Fibroblast of skin of scalp (primary cell): ENCODE measurements at places on chromosomes 16 and 17.

GRCh38 chr17:2004435-2004952, 20.6 kb downstream of the RTN4RL1 start:
- no peak for DNase-seq

DNA sequence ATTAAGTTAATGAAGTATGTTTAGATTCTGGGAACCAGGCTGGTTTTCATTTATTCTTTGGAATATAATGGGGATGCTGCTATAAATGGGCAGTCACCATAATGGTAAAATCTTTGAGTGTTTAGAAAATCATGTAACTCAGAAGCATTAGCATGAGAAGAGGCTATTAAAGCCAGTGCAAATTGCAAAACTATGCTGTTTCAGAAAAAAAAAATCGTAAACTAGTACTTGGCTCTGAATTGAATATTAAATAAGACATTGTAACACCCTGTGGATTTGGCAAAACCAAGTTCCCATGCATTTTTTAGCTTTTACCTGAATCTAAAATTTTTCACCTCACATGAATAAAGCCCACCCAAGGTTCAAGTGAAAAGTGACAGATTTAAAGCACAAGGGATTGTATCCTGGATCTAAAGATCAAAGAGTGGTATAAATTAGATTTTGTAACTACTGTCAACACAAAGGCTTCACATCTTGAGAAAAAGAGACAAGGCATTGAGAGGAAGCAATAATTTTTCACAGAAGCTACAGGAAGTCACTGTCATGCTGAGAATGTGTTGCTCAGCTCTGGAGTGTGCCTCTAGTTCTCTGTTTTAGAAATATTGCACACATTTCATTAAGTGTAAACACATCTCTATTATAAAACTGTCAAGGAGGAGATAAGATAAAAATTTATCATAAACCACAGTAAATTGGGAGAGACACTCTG, 142.2 kb downstream of the ABCA8 start:
- peak; percentile 11 for DNase-seq

GRCh38 chr16:3022208-3022683, 1.5 kb downstream of the HCFC1R1 start:
- peak; percentile 98 for DNase-seq

DNA sequence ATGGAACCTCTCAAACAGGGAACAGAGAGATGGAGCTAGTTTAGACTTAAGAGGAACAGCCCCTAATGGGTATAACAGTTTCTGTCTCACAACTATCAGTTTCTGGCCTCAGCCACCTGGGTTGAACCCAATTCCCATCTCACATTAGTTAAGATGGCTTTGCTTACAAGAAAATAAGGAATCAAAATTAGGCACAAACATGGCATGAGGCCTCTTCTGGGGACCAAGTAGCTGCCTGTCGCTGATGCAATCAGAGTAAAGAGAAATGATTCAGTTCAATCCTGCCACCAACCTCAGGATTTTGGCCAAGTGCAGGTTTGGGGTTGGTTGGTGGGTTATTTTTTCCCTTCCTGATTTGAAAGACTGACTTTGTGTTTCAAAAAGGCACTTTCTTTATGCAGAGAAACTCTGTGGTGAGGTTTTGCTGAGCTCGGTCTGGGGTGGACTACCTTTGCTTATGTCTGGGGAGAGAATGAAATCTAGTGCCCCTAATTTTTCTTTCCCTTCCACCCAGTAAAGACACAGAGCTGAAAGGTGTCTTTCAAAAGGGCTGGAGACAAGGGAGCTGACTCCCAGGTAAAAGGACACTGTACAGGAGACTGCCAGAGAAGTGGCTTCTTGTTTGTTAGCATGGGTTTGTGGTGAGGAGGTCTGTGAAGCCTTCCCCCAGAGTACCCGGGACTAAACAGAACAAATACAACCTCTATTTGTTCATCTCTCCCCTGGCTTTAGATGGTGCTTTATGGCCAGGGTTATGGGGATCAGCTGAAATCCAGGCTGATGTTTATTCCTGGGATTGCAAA, 44.8 kb upstream of the NFAT5 start:
- peak; percentile 81 for DNase-seq

GRCh38 chr16:71383054-71383773, 24.7 kb downstream of the CALB2 start:
- peak; percentile 12 for DNase-seq

GRCh38 chr16:47627721-47628120, 166.6 kb downstream of the PHKB start:
- no peak for DNase-seq

DNA sequence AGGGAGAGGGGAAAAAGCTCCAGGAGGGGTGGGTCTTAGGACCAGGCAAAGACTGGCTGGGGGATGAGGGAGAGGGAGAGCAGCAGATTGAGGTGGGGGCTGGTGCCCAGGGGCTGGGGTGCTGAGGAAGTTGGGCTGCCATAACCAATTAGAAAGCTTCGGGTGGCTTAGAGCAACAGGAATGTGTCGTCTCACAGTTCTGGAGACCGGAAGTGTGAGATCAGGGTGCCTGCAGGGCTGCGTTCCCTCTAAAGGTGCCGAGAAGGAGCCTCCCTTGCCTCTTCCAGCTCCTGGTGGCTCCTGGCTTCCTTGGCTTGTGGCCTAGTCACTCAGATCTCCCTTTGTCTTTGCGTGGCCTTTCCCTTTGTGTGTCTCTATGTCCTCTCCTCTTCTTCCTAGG, 2.2 kb downstream of the IL34 start:
- no peak for DNase-seq

GRCh38 chr17:19677736-19678379, 29.3 kb downstream of the ALDH3A2 start:
- no peak for DNase-seq

GRCh38 chr17:51764387-51764971, 394.0 kb downstream of the CA10 start:
- DNase-seq, result peak; percentile 65

DNA sequence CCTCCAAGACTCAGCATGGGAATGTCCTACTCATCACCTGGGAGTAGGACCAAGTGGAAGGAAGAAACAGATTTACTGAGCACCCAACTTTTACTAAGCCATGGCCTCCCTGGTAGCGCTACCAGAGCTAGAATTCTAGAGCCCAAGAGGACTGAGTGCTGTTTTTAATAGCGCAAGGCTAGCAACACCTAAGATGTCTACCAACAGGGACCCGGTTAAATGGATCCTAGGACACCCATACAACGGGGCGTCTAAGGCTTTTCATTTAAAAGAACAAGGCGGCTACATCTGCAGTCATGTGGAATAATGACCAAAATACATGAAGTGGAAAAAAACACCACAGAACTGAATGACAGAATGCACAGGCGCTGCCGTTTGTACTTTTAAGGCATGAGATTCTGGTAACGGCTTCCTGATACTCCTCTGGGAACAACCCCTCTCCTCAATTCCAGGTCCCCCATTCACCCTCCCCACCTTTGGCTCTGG, 5.1 kb downstream of the GGA2 start:
- no peak for DNase-seq

GRCh38 chr17:14871921-14872320, 393.2 kb downstream of the PMP22 start:
- peak; percentile 59 for DNase-seq

DNA sequence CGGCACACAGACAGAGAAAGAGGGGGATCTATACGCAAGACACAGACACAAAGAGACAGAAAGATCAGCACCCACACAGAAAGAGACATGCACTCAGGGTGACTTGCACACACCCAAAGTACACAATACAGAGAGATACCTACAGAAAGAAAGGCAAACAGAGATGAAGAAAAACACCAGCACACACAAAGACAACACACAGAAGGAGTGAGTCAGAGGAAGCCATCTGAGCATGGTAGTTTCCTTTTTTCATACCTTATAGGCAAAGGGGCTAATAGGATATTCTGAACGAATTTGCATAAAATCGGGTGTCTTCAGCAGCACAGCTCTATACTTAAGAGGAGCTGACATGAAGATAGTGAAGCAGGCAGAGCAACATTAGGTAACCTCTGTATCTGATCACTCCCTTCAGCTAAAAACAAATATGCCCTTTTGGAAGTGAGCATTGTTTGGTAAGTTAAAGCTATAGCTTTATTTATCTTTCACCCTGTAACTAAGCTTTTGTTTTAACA, 198.6 kb downstream of the AATF start:
- no peak for DNase-seq

GRCh38 chr17:9763643-9764042, 27.7 kb downstream of the DHRS7C start:
- no peak for DNase-seq

- DNase-seq, result peak; percentile 79
Measured at GRCh38 chr17:66165537-66166123, 26.3 kb downstream of the CEP112 start.

GRCh38 chr16:89105599-89106151, 12.0 kb downstream of the ACSF3 start:
- no peak for DNase-seq
